Activated CD4-positive, alpha-beta T cell treated with anti-CD3 and anti-CD28 coated beads for 1 hour (primary cell): ENCODE measurements at places on chromosomes 3 and 15.

DNA sequence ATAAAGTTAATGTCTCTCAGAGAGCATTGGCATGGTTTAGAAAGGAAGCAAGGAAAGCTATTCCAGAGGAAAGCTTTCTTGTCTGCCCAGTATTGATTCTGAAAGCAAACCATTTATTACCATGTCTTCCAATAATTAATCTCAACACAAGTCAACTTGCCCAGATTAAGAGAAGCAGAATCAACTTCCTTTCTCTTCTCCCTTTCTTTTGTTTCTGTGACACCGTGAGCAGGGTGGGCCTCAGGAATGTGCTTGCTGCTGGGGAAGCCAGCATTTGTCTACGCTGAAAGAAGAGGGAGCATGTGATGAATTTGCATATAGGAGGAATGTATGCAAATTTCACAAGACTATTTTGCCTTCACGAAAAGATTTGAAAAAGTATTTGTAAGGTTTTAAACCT, 368.6 kb upstream of the ROPN1 start:
- DNase-seq = no peak

DNA sequence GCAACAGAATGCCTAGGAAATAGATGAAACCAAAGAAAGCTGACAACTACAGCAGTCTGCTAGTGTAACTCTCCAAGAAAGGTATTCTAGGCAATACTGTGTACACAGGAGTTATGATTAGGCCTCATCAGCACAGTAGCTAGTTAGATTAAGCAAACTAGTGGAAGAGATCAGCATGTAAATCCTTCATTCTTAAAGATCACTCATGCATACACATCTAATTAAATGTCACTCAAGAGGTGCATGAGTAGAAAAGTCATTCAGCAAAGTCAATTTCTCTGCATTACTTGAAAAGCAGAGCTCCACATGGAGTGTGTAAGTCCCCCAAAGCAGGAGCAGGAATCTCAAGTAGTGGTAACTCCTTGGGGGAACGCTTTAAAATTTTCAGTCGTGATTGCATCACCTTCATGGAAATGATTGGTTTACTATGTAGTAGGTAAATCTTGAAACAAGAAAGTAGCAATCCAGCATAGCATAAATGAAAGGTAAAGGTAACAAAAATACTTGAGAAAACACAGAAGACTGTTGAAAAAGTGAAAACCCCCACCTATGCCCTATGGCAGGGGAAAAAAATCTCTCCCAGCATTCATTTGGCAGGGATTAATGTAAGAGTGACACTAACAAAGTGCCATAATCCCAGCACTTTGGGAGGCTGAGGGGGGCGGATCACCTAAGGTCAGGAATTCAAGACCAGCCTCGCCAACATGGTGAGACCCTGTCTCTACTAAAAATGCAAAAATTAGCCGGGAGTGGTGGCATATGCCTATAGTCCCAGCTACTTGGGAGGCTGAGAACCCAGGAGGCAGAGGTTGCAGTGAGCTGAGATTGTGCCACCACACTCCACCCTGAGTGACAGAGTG, 29.4 kb upstream of the PPIB start:
- DNase-seq = no peak

- DNase-seq = no peak
Measured at GRCh38 chr15:73899197-73900094, 26.1 kb downstream of the TBC1D21 start.

DNA sequence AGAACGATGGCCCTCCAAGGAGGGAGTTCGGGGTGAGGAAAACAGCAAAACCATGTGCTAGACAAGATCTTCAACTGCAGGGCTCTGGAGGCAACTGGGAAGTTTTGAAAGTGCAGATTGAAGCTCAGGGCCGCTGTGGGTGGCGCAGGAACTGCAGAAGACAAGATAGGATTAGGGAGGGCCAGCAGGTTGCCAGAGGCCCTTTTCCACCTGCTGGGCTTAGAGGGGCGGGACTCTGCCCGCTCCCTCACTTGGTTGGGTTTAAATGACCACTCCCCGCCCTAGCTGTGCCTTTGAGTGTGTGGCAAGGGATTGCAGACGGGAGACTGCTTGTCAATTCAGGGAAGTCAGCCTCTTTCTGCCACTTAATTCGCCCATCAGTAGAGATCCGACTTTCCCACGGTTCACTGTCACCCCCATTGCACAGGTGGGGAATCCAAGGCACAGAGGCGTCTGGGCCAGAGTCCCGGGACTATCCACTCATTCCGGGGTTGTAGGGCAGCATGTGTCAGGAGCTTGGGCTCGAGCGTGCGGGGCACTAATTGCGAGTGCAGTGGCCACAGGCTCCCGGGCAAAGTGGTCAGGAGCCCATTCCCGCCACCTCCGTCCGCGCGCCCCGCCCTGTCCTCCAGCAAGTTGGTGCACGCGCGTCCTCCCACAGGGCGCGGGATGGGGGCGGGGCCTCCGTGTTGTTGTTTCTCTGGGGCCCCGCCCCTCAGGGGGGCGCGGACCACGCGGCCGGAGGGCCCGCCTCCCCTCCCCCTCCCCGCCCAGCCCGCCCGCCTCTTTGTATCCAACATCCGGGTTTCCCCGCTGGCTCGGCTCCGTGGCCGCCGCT, at the start of gene ACVR2B:
Gene ACVR2B (plus strand): TSS at position 816 of the 838 bp plus-strand sequence. CDS start 433 bp downstream, outside the sequence.
- DNase-seq = peak; percentile 37

DNA sequence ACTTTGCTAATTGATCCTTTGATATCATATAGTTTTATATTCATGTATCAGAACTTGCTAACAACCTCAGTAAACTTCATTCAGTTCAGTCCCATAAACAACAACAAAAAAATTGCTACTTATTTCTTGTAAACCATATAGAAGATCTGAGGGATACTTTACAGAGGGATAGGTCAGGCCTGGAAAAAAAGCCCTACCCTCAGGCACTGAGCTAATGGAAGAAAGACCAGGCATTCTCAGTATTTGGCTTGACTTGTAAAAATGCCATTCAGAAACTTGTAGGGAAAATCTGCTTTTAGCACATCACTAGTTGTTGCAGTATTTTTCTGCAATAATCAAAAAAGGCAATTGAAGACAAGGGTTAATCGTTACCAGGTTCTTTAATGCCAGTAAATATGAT, 33.1 kb downstream of the ARMC8 start:
- no peak for DNase-seq

- DNase-seq = no peak
Measured at GRCh38 chr3:52498137-52499054, 3.3 kb downstream of the STAB1 start.

GRCh38 chr3:132416807-132417694, at the start of gene DNAJC13:
DNAJC13 (plus strand) TSS chr3:132417502; CDS start chr3:132434551, 17,049 bp downstream.
- DNase-seq = peak; percentile 87

- DNase-seq = no peak
Measured at GRCh38 chr3:63960048-63960711, 48.0 kb upstream of the SCAANT1 start.

DNA sequence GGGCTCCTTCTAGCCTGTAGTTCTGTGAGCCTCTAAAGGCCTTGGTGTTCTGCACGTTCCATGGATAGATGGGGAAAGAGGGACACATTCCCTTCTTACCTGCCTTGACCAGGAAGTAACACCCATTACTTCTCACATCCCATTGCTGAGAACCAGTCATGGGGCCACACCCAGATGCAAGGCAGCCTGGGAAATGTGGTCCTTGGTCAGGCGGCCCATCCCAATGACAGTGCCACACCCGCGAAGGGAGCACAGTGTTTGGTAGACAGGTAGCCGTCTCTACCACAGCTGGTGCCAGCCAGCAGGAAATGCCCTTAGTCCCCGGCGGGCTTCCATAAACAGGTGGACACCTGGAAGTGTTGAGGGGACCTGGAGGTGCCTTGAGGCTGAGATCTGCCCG, 23.2 kb upstream of the LCTL start:
- no peak for DNase-seq

- no peak for DNase-seq
Measured at GRCh38 chr3:126109880-126110235, 25.9 kb upstream of the SLC41A3 start.

GRCh38 chr3:131975047-131975446, 59.8 kb downstream of the CPNE4 start:
- no peak for DNase-seq

- DNase-seq = no peak
Measured at GRCh38 chr3:127903611-127904375, 11.2 kb upstream of the KBTBD12 start.

DNA sequence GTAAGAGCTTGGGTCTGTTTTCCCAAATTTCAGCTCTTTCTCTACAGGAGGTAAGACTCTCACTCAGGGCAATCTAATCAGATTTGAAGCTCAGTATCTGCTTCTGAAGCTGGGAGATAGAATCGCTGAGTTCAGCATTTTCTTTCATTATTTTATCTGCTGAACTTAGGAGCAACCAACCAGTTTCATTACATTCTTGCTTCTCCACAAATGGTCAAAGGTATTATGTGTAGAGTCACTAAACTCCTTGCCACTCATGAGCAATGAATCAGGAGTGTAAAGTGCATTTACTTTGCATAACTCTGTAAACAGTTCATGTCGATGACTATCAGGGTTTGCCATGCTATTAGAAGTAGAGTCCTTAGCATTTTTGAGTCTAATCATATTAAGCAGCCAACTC, 249.4 kb downstream of the CHL1 start:
- no peak for DNase-seq

- no peak for DNase-seq
Measured at GRCh38 chr15:25795061-25795460, 68.1 kb downstream of the ATP10A start.

- DNase-seq = no peak
Measured at GRCh38 chr15:92608866-92609700, 46.5 kb downstream of the FAM174B start.

GRCh38 chr3:45497963-45498362, 96.6 kb upstream of the LIMD1 start:
- peak; percentile 16 for DNase-seq

GRCh38 chr3:66582721-66583423, 82.0 kb upstream of the LRIG1 start:
- DNase-seq = peak; percentile 13

GRCh38 chr3:57041674-57042073, 18.8 kb upstream of the SPATA12 start:
- DNase-seq = no peak

DNA sequence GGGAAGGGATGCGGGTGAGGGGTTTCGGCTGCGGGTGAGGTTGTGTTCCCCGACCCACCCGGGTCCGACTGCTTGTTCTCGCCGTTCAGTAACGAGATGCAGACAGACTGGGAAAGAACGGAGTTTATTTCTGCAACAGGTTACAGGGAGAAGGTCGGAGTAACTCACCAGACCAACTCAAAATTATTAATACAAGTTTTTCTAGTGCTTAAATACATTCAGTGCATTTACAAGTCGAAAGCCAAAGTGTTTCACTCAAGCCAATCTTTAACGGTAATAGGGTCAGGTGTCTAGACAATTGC, 492 bp upstream of the HIGD1A start:
- no peak for DNase-seq

DNA sequence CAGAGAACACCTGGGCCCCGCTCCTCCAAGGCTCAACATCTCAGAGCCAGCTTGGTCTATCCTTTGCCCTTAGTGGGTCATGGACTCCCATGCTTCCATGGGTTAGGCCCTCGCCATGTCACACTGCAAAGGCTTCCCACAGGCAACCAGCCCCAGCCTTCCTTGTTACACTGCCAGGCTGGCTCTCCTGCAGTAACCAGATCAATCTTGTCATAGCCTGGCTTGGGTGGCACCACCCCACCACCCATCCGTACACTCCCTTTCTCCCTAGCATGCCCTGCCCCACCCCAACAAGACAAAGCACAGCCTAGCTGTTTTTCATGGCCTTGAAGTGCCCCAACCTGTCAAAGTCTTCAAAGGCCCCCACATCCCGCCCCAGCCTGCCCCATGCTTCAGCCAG, 30.5 kb downstream of the CA12 start:
- no peak for DNase-seq

- no peak for DNase-seq
Measured at GRCh38 chr3:127411083-127411727, 123.4 kb upstream of the PRR20G start.

GRCh38 chr15:74392451-74392830, 25.0 kb upstream of the CYP11A1 start:
- no peak for DNase-seq

DNA sequence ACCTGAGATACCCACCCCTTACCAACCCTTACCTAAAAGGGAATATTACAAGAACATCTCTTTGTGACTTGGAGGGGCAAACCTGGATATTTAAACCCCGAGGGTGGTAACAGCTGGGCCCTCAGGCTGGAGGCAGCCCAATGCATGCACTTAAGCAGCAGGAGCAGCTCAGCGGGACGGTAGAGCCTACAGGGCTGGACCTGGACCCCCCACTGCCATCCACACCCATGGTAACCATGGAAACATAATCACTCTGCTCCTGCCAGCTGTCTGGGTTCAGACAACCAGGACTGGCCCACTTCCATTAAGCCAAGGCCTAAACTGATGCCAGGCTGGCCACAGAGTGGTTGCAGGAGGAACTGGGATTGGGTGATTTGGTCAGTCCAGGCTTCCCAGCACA, 52.8 kb downstream of the ETFA start:
- no peak for DNase-seq

GRCh38 chr3:35305406-35305805, 333.9 kb upstream of the ARPP21 start:
- no peak for DNase-seq

GRCh38 chr15:39022532-39023305, 458.1 kb upstream of the RASGRP1 start:
- no peak for DNase-seq

DNA sequence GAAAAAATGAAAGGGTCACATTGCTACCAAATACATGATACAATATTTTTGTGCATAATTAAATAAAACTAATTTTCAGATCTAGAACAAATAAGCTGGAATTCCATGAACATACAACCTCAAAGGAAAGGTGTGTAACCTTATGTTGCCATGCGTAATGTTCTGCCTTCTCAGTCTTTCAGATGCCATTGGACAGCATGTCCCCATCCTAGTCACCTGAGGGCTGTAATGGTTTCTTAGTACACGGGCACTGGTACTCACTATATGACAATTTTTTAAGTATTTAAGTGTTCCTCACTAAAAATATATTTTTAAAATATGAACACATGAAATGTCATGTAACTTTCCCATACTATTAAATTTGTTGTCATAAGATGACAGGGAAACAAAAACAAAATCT, 24.1 kb downstream of the NEK10 start:
- no peak for DNase-seq

GRCh38 chr3:64909757-64910467, 222.1 kb upstream of the ADAMTS9 start:
- DNase-seq = no peak

- DNase-seq = no peak
Measured at GRCh38 chr15:70475921-70476320, 287.4 kb downstream of the UACA start.

- DNase-seq = no peak
Measured at GRCh38 chr3:10676905-10677304, 139.1 kb upstream of the SLC6A11 start.

DNA sequence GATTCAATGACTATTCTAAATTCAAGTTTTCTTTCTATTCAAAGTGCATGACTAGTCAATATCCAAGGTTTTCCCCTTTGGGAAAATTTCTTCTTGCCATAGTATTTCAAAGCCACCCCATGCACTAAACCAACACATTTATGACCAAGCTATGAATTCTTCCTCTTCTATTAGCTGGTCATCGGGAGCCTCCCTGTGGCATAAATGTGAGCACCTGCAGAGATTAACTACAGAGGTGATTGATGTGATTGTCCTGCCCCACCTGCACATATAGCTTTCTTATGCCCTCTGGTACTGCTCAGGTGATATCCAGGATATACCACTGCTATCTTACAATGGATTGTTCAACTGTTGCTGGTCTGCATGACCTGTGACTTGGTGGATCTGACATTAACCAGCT, 694.9 kb downstream of the ZBBX start:
- DNase-seq = no peak
